Hematopoietic multipotent progenitor cell treated with erythropoietin and hydrocortisone succinate and interleukin-3 and kit ligand, for 6 days (in vitro differentiated cells): ENCODE measurements at places on chromosomes 3 and 15.

GRCh38 chr15:98547741-98548138 lies 100.6 kb upstream of the IGF1R start:
- DNase-seq, result no peak

DNA sequence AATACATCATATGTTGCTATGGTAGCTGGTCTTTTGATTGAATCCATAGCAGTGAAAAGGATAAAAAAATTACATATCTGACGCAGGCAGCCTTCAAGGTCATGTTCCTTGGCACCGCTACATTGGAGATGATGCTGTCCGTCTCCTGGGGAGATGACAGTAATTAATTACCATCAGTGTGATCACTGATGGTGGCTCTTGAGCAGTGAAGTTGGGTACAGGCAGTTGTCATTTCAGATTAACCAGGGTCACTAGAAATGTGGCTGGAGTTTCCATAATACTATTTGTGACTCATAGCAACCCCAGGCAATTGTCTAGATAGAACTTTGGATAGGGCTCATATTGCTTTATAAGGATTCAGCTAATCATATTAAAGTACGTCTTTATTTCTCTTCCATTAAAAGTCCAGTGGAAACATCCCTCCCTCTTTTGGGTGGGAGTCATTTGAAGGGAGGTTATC lies 136.3 kb downstream of the THSD4 start:
- DNase-seq, result no peak

DNA sequence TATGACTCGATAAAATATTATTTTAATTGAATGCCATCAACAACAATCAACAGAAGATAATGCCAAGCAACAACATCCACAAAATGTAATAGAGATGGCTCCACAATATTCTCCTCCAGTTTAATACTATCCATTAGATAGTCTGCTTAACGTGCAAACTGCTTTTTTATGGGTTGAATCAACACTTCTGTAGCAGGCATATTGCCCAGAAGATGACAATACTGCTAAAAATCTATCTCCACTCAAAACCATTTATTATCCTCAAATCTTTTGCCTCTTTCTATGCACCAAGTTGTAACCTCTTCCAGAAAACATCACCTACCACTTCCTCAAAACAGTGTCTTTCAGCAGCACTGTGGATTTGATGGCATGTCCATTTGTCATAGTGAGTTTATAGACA lies 295.7 kb upstream of the LMCD1 start:
- DNase-seq, result no peak

GRCh38 chr15:31058236-31058962 lies 43.1 kb downstream of the TRPM1 start:
- DNase-seq, result no peak

GRCh38 chr3:49007771-49008528 lies 759 bp downstream of the WDR6 start:
- DNase-seq, result peak; percentile 97

DNA sequence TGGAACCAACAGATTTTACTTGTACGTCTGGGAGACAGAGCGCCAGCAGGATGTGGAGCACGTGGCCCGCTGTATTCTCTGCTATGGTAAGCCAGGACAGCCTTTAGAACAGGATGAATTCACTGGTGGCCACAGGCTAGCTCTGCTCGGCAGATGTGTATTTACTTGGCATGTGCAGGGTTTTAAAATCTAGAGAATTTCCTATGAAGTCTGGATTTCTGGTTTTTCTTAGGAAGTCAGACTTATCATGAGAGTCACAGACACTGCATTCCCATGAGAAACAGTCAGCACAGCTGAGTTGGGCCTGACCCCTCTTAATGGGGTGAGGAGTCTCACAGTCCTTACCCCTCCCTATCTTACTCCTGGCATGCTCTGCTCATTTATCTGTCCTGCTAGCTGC lies 84.6 kb upstream of the COL6A5 start:
- no peak for DNase-seq

GRCh38 chr3:178671377-178671776 lies 135.1 kb downstream of the KCNMB2 start:
- no peak for DNase-seq

- DNase-seq, result no peak
Measured at GRCh38 chr3:147655236-147655635, 246.1 kb downstream of the ZIC1 start.

DNA sequence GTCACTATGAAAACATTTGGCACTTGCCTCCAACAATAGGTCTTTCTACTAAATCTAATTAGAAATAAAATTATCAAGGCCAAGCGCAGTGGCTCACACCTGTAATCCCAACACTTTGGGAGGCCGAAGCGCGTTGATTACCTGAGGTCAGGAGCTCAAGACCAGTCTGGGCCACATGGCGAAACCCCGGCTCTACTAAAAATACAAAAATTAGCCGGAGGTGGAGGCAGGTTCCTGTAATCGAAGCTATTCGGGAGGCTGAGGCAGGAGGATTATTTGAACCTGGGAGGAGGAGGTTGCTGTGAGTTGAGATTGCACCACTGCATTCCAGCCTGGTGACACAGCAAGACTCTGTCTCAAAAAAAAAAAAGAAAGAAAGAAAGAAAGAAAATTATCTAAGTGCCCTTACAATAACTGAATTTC lies 1.6 kb upstream of the PLD1 start:
- no peak for DNase-seq

DNA sequence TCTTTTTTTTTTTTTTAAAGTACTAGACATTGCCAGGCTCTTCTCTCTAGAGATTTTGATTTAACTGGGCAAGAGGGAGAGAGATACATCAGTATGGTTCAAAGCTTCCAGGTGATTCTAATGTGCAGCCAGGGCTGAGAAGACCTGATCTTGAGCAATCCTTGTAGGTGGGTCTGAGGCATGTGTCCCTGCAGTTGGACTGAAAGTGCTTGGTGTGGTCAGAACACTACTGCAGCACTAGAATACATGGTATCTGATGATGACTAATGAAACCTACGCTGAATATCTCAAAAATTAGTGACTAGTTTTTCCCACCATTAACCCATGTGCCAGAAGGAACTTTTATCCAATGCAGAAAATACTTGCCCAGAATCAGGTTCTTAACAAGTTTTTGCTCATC lies 34.4 kb upstream of the MYO5C start:
- DNase-seq, result no peak

GRCh38 chr3:184320104-184320445 lies 5.7 kb downstream of the EIF4G1 start:
- peak; percentile 98 for DNase-seq

DNA sequence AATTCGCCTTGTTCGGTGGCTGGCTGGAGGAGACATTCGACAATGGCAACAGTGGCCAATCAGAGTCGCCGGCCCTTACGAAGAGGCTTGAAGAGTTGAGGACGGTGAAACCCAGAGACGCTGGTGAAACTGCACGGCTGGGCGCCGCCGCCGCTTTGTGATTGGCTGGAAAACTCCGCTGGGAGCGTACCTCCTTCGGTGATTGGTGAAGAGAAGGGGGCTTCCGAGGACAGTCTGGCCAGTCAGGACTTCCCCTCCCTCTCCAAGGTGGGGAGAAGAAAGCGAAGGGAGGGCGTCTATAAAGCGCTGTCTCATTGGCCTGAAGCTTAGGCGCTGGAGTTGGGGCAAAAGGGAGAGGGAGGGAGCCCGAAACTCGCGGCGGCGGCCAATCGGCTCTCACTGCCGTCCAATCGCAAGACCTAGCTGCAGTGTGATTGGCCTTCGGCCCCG lies 554 bp upstream of the GSK3B start:
- peak; percentile 99 for DNase-seq

DNA sequence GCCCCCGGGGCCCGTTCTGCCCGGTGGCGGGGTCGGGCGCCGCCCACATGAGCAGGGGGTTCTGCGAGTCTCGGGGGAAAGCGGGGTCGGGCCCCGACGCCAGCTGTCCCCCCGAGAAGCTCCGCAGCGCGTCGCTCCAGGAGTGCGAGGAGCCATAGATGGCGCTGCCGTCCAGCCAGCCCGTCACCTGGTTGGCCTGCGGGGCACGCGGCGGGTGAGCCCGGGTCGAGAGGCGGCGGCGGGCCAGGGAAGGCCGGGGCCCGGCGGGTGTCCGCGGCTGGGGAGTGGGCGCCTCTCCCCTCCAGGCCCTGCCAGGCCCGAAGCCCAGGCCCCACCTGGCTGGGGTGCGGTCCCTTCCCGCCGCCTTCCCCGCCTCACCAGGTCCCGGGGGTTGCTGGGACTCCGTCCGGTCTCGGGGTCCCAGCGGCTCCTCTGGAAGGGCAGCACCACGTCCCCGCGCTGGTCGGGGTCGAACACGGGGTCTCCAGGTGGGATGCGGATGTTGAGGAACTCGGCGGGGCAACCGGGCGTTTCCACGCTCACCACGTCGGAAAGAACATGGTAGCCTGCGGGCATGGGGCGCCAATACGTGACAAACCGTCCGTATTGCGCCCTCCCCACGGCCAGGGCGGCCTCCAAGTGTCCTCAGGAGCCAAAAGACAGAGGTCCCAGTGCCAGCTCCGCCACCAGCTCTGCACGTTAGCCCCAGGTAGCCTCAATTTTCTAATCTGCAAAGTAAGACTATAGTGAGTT lies 2.4 kb downstream of the DUOX2 start:
- DNase-seq, result no peak

- no peak for DNase-seq
Measured at GRCh38 chr3:34374521-34374920, 576.1 kb downstream of the PDCD6IP start.

DNA sequence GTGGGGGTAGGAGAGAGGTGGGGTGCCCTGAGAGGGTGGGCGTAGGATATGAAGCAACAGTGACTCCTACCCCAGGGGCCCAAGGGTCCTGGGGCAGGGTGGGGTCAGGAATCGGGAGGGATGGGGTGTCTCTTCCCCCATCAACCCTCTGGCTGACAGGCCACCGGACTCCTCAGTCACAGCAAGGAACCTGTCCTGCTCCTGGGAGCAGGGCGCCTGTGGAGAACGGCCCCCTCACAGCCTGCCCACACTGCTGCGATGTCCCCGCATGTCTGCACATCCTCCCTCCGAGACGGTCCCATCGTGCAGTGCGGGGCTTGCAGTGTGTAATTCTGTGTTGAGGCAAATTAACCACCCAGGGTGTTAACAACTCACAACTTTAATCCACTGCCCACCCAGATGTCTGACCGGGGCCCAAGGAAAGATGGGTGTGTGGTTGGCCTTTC lies 2.7 kb downstream of the TM4SF19 start:
- DNase-seq, result no peak

DNA sequence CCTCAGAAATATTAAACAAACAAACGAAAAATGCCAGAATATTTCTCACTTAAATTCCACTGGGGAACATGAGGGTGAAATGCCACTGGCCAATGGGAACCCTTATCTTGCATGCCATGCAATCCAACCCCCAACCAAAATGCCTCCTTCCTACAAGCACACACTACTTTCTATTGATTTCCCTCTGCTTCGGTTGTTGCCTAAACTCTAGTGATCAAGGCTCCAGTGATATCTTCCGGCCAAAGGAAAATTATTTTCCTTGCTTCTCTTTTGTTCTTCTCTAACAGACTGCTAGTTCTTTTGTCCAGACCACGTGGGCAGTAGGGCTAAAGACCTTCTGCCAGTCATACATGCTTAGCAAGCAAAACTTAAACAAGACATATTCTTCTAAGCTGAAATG lies 115.7 kb downstream of the TMCC1 start:
- DNase-seq, result no peak

DNA sequence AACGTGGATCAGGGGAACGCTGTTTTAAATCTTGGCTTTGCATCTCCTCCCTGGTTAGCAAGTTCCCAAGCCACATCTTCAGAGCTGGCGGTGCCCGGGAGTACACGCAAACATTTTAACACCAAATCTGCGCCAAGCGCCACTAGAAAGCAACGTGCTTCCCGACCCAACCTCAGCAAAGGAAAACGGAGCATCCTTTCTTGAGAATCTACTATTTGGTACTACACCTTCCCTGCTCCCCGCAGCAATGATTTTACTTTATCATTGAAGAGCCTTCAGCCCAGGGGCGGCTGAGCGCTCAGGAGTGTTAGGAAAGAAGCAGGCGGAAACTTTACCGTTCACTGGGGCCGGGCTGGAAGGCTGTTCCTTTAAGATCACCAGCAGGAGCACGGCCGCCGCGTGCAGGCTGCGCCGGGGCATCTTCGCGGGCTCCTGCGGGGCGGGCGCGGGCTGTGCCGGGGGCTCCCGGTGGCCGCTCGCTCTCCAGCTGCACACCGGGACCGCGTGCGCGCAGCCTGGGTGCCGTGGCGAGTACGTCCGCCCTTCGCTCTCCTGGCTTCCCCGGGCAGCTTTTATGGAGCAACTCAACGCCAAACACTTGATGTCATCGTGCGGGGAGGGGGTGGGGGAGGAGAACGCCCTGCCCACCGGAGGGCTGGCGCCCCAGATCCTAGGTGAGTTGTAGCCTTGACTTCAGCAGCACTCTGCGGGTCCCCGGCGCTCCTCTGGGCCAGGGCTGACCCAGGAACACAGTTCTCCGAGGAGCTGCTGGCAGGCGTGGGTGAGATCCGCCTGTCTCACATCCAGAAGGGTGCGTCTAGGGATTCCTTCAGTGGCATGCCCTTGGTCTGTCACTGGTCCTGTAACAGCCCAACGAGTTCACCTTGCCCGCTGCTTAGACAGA lies at the start of gene CA12:
CA12 (minus strand) TSS at position 546 of the 904 bp plus-strand sequence; CDS start at position 420, 126 bp downstream.
- DNase-seq, result peak; percentile 27

DNA sequence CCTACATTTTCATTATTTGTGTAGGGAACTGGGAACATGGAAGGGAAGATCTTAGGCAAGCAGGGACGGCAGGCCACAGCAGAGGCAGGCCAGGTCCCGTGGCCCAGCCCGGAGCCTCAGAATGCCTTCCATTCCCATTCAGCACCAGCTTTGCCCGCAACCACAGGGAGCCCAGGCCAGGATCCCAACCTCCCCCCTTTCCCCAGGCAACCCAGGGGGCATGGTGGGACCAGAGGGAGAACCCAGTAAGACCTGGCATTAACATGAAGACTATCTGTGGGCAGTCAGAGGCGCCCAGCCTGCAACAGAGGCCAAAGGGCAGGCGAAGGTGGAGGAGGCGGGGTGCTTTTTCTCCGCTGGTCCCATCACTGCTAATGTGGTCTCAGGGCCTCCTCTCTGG lies 135.6 kb downstream of the TPRA1 start:
- DNase-seq, result no peak

- no peak for DNase-seq
Measured at GRCh38 chr15:74124759-74125158, 5.6 kb upstream of the ISLR2 start.

DNA sequence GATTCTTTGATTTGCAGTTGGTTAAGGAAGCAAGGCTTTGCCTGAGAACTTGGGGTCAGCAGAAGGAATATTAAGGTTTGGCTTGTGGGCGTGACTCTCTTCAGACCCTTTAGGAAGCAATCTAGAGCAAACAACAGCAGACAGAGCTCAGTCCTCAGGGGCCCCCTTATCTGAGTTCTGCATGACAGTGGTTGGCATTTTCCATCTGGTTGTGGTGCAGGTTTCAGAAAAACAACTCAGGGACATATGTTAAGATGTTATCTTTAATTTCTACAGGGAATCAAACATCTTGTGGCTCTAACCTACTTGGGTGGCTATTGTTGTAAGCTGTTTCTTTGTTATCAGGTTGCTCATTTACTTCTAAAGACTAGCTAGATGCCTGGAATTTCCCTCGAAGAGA lies 141.4 kb downstream of the VPS8 start:
- DNase-seq, result peak; percentile 85
